ENCODE measurements at places on chromosomes 2 and 18.

- DNase-seq = no peak
Measured at GRCh38 chr18:29080946-29081345, 904.0 kb upstream of the CDH2 start.

DNA sequence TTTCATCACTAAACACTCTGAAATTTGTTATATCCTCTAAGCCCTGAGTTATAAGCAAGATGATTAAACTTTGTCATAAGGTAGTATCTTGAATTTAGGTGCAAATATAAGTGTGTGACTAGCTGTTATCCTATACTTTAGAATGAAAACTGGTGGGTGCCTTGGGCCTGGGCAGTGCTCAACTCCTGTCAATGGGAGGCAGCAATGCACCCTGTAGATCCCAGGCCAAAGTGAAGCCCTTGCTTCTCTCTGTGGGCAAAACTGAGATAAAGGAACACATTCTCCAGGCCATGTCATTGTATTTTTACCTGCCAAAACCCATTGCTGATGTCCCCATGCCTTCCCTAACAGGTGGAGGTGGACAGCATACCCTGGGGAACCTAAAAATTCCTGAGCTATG, 525.2 kb downstream of the TNS1 start:
- DNase-seq = no peak

GRCh38 chr18:58544179-58544578, 84.7 kb downstream of the ALPK2 start:
- DNase-seq = no peak

GRCh38 chr2:234111523-234111922, 61.0 kb downstream of the SPP2 start:
- no peak for DNase-seq

DNA sequence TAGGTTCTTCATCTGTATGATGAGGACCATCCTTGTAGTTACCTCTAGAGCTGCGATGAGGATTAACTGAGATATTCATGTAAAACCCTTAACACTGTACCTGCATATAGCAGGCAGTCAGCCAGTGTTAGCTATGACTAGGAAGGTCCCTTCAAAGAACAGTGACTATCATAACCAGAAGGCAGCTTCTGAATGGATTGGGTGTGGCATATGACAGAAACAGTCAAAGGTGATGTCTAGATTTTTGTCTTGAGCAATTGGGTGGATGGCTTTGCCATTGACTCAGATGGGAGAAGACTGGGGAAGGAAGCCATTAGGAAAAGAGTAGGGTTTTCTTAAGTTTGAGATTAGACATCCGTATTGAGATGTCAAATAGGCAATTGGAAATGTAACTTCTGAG, 15.7 kb downstream of the XDH start:
- DNase-seq = no peak

DNA sequence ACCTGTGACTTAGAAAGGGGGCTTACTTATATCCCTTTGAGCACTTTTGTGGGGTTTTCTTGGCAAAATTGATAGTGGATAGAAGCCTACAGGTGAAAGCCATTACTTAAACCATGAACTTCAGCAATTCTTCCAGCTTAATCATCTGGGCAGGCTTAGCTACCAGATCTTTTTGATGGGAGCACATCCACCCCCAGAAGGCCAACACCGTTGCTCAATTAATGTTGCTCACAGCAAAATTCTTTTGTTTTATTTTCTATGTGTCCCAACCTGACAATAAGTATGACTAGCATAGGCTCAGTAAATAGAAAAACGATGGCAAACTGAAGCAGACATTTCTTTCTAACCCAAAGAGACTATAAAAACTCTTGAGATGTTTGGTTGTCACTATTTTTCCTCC, 269.4 kb upstream of the TCF4 start:
- DNase-seq = no peak

- no peak for DNase-seq
Measured at GRCh38 chr18:44568986-44569385, 111.7 kb upstream of the SETBP1 start.

DNA sequence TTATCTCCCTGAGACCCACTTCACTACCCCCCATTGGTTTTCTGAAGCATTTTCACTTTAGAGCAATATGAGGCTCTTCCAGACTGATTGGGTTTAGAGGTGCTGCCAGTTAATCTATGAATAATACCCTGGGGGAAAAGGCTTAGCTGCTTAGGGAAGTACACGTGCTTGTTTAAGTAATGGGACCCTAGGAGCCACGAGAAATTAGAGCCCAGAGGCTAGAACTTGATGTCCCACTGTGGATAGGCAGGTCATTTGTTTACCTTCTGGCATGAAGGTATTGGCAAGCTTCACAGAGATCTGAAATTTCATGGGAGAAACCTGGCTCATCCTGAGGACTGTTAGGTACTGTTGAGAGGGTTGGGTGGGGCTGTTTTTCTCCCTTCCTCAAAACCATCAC, 59.7 kb downstream of the CLIP4 start:
- DNase-seq = no peak

DNA sequence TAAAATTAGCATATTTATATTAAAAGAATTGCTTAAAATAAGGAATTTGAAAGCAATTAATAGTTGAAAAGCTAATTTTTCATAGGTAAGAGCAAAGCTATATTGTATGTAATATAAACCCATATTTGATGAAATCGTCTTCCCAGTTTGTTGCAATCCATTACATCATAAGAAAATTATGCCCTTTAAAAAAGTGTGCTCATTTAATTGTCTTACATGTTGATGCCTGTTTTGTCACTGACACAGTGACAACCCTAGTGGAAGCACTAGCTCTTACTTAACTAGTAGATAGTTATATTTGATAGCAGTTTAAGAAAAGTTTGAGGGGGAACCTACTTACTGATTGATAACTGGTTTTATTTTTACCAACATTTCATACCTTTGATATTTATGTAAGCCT, 30.0 kb upstream of the IL18RAP start:
- DNase-seq = no peak

GRCh38 chr2:15435474-15435873, 125.7 kb downstream of the NBAS start:
- no peak for DNase-seq

DNA sequence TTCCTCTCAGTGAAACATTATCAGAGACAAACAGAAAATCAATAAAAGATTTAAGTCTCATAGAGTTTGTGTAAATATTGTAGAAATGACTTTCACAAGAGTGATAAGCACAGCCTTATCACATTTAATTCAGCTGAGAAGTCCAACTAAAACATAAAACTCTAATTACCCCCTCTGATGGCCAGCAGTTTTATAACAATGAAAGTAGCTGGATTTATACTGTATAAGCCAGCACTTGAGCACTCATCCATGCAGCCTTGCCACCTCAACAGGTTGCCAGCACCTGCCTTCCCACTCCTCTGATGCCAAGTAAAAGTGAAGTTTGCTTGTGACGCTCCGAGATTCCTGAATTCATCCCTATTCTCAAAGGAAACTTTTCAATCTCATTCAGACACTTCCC, 103.0 kb upstream of the STK39 start:
- peak; percentile 61 for DNase-seq

DNA sequence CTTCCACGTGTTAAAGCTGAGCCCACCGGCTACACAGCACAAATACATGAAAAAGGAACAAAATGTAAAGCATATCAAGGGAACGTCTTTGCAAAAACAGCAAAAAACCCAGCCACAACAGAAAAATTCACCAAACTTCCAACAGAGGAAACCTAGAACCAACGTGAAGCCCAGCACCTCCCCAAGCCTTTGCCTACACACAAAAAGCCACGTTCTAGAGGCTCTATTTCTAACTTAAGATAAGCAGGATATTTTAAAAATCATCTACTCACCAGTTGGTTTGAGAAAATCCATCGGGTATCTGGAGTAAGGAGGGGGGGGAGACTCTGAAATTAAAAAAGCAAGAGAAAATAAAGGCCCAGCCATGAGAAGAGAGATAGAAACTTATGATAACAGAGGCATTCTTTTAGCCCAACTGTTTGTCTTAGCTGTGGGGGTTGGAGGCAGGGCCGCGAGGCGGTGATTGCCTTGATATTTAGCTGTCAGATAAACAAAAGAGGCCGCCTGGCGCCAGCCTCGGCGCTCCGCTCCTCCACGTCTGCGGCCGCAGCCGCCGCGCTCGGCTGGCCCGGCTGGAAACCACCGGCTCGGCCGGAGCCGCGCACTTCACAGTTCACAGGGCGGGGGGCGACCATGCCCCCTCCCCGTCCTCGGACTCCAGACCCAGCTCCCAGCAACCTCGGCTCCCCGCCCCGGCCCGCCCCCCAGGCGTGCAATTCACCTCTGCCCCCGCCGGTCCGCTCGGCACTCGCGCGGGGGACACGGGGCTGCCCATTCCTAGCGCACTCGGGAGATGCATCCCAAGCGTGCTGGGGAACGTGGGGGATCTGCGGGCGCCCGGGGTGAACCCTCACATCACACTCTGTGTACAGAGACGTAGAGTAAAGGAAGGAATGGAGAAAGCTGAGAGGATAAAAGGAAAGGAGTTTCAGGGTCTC, 2.4 kb downstream of the SMAD7 start:
- DNase-seq = peak; percentile 90

GRCh38 chr2:67259556-67260342, 137.4 kb upstream of the ETAA1 start:
- DNase-seq = no peak

GRCh38 chr18:46378126-46378863, 274.1 kb downstream of the HAUS1 start:
- no peak for DNase-seq

DNA sequence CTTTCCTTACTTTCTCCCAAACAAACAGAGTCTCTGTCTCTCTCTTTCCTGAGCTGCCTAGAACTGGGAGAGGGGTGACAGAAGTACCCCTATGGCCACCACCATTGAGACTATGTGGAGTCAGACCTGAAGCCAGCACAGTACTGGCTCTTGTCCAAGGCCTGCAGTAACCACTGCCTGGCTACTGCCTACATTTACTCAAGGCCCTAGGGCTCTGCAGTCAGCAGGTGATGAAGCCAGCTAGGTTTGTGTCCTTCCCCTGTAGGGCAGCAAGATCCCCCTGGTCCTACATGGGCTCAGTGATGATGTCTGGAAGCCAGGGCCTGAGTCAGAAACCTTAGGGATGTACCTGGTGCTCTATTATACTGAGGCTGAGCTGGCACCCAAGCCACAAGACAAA, 12.2 kb downstream of the MYO3B start:
- no peak for DNase-seq

GRCh38 chr2:204888222-204888621, 342.9 kb downstream of the PARD3B start:
- no peak for DNase-seq

DNA sequence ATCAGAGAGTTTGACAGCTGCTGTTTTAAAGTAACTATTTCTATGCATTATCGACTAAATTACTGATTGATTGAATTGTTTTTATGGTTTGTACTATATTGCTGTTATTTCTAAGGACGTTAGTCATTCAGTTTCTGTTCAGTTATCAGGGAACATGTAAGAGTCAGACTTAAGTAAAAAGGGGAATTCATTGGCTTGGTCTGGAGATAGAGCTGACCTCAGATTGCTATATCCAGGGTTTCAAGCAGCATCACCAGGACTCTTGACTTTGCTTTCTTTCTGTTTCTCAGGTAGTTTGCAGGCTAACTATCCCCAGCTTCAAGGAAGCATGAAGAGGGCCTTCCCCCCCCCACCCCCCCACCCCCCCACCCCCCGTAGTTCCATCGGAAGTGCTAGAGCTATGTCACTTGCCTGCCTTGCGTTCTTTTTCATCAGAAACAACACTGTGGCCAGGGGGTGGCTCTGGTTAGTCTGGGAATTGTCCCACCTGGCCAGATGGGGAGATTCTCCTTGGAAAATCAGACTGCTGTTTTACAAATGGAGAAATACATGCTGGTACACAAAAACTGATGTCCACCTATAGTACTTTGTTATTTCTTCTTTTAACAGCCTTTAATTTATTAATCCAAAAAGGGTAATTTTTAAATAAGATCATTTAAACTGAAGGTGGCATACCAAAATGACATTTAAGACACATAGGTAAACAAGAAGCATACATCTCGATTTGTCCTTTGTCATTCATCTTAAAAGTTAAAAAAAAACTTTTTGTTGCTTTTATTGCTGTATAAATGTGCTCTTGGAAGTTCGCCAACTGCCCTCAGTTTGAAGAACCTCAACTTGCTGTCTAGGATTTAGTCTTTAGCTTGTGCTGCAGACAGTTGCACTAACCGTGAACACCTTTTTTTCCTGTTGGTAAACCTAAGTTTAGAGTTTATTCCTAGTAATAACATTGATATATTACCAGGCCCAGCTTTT, 9.4 kb downstream of the SMAD4 start:
- DNase-seq = peak; percentile 26

- no peak for DNase-seq
Measured at GRCh38 chr2:224969633-224970260, 72.5 kb downstream of the DOCK10 start.

DNA sequence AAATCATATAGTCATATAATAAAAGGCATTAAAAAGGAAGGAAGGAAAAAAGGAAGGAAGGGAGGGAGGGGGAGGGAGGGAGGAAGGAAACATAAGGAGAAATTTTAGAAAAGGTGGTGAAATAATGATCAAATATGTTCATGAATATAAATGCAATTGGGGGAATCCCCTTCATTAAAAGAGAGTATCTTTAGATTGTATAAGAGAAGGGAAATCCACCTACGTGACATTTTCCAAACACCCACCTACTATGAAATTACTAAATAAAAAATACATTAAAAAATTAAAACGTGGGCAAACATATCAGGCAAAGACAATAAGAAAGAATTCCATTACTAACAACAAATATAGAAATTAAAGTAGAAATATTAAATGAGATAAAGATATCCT, 203.4 kb upstream of the PARD3B start:
- no peak for DNase-seq

- DNase-seq = no peak
Measured at GRCh38 chr2:65164426-65164891, 34.6 kb upstream of the RAB1A start.

- no peak for DNase-seq
Measured at GRCh38 chr2:23826040-23826439, 100.9 kb downstream of the ATAD2B start.

- DNase-seq = no peak
Measured at GRCh38 chr2:178630581-178630980, 150.3 kb downstream of the PLEKHA3 start.

- no peak for DNase-seq
Measured at GRCh38 chr2:233989221-233989858, 61.2 kb upstream of the SPP2 start.

DNA sequence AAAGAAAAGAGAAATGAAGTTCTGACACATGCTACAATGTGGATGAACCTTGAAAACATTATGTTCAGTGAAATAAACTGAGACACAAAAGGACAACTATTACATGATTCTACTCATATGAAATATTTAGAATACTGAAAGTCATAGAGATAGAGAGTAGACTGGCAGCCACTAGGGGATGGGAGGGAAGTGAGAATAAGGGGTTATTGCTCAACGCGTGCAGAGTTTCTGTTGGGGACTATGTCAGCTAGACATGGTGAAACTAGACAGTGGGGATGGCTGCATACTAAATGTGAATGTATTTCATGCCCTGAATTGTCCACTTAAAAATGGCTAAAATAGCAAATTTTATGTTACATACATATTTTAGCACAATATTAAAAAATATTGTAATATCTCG, 108.7 kb upstream of the ATL2 start:
- no peak for DNase-seq

DNA sequence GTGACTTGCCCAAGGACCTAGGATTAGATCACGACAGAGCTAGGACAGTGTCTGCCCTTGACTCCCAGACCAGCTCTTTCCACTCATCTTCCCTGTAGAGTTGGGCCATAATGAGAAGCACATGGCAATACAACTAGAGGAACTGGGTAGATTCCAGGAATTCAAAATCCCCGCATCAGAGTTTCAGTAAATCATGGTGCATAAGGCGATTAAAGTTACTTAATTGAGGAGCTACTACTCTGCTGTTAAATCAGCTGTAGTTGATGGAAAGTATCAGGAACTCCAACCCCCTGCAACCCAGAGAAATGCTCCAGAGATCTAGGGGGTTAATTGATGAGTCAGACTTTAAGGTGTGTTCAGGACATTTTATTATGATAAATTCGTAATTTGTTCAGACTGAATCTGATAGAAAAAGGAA, 5.7 kb downstream of the ANTXR1 start:
- no peak for DNase-seq
